ENCODE measurements at places on chromosomes 1 and 21.

DNA sequence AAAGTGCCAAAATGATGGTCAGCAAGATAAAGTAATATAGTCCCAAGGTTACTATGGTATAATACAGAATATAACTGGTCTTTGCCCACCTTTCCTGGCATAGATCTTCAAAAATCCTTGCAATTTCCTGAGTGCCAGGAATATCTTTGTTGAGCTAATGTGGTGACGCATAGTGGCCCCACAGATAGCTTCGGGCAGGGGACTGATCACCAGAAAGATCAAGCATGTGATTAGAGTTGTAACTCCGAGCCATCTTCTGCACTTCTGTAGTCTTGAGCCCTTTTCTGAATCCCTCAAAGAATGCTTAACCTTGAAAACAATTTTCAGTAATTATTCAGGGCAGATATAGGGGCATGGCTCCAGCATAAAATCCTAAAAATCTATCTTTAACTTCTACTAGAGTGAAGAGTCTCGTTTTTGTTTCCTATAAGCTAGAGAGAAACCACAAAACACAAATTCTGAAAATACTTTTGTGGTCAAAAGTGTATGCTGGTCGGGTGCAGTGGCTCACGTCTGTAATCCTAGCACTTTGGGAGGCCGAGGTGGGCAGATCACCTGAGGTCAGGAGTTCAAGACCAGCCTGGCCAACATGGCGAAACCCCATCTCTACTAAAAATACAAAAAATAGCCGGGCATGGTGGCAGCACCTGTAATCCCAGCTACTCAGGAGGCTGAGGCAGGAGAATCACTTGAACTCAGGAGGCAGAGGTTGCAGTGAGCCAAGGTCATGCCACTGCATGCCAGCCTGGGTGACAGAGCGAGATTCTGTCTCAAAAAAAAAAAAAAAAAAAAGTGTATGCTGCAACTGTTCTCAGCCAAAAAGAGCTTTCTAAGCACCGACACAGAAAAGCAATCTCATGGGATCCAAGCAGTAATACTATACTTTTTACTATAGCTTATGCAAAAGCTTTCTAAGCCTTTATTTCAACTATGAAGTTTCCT lies 62.8 kb downstream of the NVL start:
- no peak for DNase-seq

- no peak for DNase-seq
Measured at GRCh38 chr1:189499736-189500135, 977.9 kb downstream of the BRINP3 start.

DNA sequence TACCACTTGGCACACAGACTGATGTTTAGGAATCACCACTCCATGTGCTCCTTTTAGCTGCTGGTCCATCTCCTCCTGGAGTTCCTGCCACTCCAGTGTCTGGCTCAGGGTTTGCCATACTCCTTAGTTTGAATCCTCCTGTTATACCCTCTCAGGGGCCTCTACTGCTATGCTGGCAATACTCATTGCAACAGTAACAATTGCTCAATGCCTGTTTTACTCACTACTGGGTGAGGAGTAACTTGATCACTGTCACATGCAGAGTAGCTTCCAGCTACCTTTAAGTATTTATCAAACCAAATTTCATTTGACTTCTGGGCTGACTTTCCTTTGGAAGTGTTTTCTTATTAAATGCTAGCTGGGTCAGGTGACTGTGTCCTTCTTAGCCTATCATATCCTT lies 107.2 kb upstream of the WLS start:
- DNase-seq = no peak

DNA sequence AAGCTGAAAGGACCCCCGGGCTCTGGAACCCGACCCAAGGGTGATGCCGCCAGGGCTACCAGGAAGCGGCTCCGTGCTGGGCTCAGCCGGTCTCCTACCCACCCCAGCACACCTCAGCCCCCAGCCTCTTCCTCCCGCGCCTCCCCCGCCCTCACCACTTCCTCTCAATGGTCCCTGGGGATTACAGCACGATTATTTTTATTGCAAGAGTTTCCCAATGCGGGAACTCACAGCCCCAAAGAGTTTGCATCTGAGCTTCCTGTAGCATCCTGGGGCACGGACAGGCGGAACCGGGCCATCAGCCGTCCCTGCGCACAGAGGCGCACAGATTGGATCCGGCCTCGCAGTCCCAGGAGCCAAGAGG lies 8.7 kb upstream of the SLX9 start:
- DNase-seq = peak; percentile 31

- DNase-seq = peak; percentile 32
Measured at GRCh38 chr1:26853156-26853555, 9.8 kb upstream of the SFN start.

GRCh38 chr1:37151789-37152188 lies 117.5 kb upstream of the GRIK3 start:
- DNase-seq = no peak

DNA sequence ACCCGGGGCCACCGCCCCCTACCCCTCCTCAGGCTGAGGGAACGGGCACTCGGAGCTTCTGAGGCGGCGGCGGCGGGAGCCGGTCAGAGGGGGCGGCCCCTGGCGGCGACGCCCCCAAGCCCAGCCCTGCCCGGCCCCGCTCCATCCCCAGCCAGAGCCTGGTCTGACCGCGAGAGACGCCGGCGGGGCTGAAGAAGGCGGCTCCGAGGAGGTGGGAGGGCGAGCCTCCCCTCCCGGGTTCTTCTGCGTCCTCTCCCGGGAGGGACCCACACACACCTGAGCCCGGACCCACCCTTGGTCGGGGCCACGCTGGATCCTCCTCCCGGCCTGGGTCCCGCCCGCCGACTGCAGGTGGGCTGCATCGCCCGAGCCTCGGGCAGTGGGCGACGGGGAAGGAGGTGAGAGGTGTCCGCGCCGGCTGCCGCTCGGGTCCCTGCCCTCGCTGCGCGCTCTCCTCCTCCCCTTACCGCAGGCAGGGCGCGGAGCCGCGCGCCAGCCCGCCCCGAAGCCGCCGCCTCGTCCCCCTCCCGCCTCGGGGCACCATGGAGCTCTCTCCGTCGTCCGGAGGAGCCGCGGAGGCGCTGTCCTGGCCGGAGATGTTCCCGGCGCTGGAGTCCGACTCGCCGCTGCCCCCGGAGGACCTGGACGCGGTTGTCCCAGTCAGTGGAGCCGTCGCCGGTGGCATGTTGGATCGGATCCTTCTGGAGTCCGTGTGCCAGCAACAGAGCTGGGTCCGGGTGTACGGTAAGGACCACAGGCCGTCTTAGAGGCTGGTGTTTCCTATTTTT lies at the start of gene RASAL2:
TSS of gene RASAL2 (plus strand) at position 154 of the 788 bp plus-strand sequence. CDS start at position 543, 389 bp downstream.
- DNase-seq = peak; percentile 51

- DNase-seq = no peak
Measured at GRCh38 chr21:15095326-15095725, 30.5 kb upstream of the NRIP1 start.

GRCh38 chr1:224435318-224435763 lies 744 bp upstream of the WDR26 start:
- DNase-seq = no peak

DNA sequence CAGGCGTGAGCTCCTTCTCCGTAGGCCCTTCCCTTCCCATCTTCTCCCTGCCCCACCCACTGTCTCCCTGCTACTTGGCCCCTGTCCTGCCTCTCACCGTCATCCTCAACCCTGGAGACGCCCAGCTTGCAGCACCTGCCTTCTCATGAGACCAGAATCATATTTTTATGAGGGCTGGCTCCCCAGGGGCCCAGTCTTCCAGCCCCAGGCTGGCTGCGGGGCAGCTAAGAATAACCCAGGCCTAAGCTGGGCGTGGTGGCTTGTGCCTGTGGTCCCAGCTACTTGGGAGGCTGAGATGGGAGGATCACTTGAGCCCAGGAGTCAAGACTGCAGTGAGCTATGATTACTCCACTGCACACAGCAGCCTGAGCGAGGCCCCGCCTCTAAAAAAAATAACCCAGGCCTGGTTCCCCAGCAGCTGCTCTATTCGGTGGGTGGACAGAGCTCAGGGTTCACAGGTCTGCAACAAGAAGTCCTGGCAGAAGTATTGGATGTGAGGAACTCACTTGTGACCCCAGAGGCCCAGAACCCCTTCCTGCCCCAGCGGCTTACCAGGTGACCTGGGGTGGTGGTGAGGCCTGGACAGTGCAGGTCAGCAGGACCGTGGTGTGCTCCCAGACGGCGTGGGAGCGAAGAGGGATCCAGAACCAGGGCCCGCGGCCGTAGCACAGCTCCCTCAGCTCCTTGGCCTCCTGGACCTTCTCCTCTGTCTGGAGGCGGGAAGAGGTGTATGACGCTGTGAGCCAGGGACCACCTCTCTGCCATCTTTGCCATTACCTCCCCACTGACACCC lies 6.4 kb downstream of the MYOM3 start:
- DNase-seq = no peak

Measured in GDM1 (cell line).